Inflammatory macrophage (primary cell): ENCODE measurements at places on chromosomes 7 and 10.

DNA sequence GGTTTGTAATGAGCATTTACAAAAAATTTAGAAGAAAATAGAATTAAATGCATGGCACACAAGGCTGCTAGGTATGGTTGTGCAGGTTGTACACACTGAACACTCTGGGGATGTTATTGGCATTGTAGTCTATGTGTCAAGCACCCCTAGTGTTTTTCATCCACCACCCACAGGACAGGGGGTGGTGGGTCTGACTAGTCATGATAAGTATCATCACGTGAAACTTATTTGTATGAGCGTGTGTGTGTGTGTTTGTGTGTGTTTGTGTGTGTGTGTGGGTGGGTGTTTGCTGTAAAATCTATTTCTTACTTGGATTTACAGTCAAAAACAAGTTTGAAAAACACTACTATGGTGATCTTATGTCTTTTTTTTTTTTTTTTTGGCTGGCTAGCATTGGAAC is 66.5 kb downstream of the MAP3K8 start:
- DNase-seq, result no peak

DNA sequence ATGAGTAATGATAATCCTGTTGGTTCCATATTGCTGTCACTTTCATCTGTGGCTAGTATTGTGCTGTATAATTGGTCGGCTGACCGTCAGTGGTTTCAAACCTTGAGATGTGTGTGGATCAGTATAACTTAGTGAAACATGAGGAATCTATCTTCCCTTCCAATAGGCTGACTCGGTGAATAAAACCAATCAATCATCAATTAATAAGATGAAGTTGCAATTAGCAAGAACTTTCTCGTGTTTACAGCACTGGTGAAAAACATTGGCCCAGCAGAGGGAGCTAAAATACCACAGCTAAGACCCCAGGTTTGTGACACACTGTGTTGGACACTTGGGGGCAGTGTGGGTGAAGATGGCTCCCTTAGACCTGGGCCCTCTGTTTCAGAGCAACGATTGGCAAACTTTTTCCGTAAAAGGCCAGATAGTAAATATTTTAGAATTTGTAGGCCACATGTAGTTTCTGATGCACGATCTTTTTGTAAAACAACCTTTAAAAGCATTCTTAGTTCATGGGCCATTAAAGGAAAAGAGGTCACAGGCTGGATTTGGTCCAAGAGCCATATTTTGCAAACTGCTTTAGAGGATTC is 47.8 kb downstream of the STRA8 start:
- DNase-seq, result peak; percentile 86

DNA sequence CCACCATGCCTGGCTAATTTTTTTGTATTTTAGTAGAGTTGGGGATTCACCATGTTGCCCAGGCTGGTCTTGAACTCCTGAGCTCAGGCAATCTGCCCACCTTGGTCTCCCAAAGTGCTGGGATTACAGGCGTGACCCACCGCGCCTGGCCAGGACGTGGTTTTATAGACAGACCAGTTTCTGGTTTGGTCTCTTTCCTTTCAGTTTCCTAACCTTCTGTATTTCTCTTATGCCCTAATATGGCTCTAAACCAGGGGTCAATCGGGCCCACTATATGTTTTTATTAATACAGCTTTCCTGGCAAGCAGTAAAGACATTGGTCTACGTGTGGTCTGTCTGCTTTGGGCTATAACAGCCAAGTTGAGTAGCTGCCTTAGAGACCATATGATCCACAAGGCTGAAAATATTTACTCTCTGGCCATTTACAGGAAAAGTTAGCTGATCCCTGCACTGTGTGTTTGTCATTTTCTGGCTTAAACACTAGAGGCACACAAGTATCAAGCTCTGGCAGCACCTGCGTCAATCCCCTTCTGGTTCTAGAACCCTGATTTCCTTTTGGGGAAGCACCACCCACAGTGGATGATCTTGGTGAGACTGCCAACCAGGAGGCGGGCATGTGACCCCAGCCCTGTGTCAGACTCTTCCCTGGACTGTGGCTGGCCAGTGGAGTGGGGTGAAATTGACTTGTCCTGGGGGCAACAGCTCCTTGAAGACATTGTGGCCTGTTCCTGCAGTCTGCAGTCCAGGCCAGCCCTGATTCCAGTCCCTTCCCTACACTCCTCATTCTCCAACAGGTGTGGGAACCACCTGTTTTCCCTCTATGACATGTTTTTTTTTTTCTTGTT is 497.2 kb downstream of the PLXNA4 start:
- no peak for DNase-seq

GRCh38 chr10:77667426-77668324 is 30.1 kb upstream of the KCNMA1 start:
- no peak for DNase-seq

DNA sequence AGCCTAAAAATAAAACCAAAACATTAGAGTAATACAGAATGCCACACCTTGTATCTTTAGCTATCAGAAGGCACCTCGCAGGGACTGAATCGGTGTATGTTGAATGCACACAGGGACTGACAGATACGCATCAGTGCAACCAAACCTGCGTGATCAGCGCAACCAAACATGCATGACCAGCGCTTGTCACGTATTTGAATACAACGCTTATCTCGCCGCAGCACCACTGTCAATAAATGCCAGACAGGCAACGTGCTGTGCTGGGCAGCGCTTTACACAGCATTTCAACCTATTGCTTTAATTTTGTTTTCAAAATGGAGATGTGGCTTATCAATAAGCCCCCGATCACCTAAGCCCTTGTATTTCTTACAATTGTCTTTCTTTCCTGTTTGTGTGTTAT is 242.4 kb downstream of the SFMBT2 start:
- no peak for DNase-seq

DNA sequence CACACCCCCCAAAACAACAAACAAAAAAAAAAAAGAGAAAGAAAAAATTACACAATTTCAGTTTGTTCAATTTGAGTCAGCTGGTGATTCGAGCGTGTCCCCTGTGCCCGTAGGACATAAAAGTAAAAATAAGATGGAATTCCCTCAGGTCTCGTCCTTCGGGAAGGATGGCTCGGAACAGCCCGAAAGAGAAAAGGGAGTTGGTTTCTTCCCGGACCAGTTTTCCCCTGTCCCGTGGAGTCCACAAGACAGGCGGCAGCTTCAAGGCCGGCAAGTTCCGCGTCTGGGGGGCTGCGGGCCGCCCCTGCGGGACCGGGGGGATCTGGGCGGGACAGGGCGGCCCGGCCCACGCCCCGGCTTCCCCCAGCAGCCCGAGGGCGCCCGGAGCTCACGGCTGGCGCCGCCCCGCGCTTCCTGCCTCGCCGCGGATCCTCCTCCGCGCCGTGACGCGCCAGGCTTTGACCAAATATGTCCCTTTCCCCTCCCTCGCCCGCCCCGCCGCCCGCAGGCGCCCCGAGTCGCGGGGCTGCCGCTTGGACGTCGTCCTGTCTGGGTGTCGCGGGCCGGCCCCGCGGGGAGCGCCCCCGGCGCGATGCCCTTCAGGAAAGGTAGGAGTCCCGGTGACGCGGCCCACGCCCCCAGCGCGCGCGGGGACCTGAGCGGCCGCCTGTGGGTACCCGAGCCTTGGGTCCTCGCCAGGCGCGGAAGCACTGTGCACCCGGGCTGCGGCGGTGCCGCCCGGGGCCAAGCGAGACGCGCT is 55.8 kb downstream of the RBM17 start:
- peak; percentile 93 for DNase-seq
